ENCODE measurements at places on chromosomes 7 and 10. TPM values are rescaled to one million over a fixed set of nuclear protein-coding genes. Genes with fewer than 3 reads are reported as not detected.

- peak; percentile 60 for DNase-seq
Observed at GRCh38 chr7:50214126-50214670, 90.3 kb upstream of the IKZF1 start.

DNA sequence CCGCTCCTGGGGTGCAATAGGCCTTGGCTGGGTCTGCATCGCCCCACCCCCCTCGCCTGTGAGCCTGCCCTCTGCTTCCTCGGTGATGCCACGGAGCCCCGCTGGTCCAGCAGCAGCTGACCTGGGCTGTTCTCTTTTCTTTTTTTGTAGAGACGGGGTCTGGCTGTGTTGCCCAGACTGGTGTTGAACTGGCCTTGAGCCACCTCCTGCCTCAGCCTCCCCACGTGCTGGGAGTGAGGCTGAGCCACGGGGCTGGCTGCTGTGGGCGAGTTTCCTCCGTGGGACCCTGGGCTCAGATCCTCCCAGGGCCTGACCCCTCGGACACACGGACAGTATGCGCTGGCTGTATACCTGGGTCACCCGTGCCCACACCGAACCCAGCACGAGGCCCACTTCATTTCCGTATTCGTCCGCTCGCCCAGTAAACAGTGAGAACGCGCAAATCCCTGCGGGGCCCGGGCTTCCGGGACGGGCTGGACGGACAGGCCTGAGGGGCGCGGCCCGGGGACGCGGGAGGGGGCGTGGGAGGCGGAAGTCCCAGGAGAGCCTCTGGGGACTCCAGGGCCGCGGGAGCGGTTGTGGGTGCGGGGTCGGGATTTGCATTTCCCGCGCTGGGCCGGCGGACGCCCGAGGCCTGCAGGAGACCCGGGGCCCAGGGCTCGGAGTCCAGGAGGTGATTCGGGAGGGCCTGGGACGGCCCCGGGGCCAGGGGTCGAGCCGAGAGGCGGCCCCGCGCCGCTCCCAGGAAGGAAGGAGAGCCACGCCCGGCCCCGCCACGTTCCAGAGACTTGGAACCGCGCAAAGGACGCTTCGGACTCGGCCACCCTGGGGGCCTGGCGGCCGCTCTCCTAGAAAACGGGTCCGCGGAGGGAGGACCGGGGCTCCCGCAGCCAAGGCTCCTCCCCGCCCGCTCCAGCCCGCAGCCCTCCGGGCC lies 57.7 kb upstream of the DNAJB6 start:
- DNase-seq: peak; percentile 78

DNA sequence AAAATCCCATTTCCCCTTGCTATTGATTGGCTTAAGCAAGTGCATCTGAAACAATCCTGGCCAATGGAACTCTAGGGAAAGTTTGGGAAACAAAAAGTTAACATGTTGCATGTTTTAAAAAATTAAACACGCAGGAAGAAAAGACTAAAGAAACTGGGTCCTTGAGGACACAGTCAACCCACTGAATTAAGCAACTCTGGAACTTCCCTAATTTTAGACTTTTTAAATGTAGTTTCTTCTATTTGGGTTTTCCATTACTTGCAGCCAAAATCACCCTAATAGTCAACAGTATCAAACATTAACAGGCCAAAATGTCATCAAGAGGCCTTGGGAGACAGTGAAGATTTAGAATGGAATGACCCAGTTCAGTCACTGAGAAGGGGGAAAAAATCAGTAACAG lies 40.6 kb downstream of the OSBPL3 start:
- DNase-seq: no peak

DNA sequence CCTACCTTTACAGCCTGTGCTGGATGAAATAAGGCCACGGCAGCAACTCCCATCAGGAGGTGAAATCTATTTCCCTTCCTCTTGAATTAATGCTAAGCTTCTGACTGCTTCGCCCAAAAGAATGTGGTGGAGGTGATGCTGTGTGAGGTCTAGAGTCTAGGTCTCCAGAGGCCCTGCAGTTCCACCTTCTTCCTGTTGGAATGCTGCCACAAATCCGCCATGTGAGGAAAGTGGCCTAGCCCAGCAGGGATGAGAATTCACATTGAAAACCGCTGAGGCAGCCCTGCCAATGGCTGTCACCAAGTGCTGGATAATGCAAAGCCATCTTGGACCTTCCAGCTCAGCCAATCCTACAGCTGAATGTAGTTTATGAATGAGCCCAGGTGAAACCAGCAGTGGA lies 28.0 kb downstream of the RHOBTB1 start:
- DNase-seq: no peak

DNA sequence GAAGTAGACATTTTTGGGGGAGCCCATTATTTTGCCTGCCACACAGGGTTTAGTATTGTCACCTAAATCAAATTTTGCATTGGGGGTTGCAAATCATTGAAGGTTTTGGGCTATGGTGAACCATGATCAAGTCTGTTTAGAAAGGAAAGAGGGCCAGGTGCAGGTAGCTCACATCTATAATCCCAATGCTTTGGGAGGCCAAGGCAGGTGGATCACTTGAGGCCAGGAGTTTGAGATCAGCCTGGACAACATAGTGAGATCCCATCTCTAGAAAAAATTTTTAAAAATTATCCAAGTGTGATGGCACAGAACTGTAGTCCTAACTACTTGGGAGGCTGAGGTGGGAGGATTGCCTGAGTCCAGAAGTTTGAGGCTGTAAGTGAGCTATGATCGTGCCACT lies 31.2 kb downstream of the KAT6B start:
- no peak for DNase-seq

Gene STARD3NL
- 27.1 TPM for total RNA-seq

Measured in activated CD4-positive, alpha-beta T cell treated with anti-CD3 and anti-CD28 coated beads, Interleukin-2, amount 10 ng/mL, durations not matched to agents 24 days and 14 days (primary cell).